SK-MEL-5 (cell line): ENCODE measurements at places on chromosomes 1 and 21.

DNA sequence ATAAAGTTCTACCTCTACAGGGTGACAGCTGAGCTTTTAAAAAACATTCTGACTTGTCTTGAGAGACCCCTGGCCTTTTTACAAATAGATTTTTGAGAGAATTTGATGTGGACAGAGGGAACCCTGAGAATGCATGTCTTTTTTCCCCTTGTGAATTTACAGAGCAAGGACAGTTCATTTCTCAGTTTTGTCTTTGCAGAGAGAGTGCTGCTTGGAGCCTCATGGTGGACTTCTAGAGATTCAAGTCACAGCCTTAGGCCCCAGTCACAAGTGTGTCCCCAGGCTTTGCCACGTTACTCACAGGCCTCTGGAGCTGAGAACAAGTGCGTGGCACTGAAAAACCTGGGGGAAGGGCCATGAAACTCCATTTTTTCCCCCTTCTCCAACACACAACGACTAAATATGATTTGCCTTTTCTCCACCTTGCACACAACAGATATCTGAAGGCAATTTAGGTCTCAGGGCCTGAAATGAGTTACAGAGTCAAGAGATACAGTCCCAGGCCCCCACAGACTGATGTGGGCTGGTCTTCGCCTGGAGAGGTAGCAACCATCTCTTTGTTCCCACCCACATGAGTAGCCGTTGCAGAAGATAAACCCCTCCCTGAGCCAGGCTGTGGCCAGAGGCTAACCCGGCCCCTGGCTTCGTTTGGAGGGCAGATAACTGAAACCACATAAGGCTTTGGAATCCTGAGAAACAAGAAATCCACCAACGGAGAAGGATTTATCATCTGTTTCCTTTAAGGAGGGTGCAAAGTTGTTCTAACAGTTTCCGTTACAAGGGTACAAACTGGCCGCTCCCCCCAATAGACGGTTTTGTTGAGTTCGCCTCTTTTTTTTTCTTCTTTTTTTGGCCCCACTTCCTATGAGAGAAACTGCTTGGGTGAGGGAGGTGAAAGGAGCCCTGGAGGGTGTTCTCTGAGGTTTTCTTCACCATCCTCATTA is 1.0 kb upstream of the PIGV start:
- DNase-seq, result peak; percentile 38

GRCh38 chr1:23913212-23913880 is at the start of gene CNR2:
CNR2 (minus strand) TSS chr1:23913362; CDS start chr1:23875617, 37,745 bp downstream.
- DNase-seq, result no peak

DNA sequence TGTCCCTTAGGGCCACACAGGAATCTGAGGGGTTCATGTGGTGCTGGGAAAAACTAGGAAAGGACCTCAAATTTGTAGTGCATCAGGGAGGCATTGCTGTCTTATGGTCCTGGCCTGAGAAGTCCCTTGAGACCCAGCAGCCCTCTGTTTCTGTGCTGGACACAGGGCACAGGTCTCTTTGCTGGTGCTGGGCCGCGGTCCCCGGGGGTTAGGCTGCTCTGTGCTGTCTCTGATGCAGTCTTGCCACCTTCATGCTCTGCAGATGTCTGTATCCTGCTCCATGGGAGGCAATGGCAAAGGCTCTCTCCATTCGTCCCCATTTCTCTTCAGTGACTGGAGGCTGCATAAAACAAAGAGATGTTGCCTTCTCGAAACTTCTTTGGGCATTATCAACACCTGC is 13.0 kb downstream of the EDARADD start:
- DNase-seq, result no peak

DNA sequence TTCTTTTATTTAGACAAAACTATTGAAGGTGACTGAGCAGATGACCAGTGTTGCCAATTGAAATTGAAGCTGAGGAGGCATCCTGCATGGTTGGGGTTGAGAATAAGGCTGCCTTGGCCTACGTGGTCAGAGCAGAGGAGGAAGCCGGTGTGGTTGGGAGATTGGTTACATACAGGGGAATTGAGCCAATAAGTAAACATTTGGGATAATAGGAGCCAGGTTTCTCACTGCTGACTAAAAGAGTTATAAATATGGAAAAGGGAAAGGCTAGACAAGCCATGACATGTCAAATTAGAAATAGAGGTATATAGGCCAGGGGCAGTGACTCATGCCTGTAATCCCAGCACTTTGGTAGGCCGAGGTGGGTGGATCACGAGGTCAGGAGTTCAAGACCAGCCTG is 15.8 kb downstream of the SNX7 start:
- no peak for DNase-seq

GRCh38 chr1:66678146-66678545 is 74.1 kb upstream of the DYNLT5 start:
- DNase-seq, result no peak

GRCh38 chr1:190476321-190476720 is 1.3 kb downstream of the BRINP3 start:
- DNase-seq, result no peak

GRCh38 chr1:218415726-218416125 is 70.6 kb downstream of the TGFB2 start:
- DNase-seq, result no peak

GRCh38 chr1:17211377-17211776 is 6.4 kb downstream of the PADI1 start:
- no peak for DNase-seq

DNA sequence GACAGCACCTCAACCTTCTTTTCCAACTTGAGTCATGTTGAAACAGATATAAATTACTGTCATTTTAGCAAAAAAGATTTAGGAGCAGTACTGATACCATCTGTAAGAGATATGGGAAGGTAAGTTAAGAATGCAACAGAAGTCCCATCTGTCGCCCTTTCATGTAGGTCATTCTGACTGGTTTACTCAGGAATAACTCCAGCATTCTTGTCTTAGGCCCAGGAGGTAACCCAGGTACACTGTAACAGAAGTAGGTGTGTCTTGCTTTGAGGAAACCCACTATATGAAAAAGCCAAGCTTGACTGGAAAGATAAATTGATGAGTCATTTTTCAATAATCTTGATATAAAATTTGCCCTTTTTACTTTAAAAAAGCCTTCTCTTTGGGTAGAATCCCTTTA is 35.4 kb downstream of the PGM1 start:
- DNase-seq, result no peak

- DNase-seq, result no peak
Measured at GRCh38 chr1:15249081-15249480, 2.1 kb downstream of the FHAD1 start.

DNA sequence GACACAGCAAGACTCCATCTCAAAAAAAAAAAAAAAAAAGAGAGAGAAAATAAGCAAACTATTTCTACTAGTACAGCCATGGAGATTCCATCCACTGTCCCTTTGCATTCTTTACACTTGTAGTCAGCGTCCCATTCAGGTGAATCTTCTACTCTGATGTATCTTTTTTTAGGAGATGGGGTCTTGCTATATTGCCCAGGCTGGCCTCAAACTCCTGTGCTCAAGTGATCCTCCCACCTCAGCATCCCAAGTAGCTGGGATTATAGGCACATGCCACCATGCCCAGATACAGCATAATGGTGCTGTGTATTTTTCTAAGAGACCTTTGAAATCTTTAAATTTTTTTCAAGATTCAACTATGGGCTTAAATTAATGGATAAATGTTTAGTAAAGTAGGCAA is 8.1 kb upstream of the CENPL start:
- DNase-seq, result no peak

GRCh38 chr1:48216313-48216712 is 6.2 kb upstream of the SLC5A9 start:
- peak; percentile 95 for DNase-seq

DNA sequence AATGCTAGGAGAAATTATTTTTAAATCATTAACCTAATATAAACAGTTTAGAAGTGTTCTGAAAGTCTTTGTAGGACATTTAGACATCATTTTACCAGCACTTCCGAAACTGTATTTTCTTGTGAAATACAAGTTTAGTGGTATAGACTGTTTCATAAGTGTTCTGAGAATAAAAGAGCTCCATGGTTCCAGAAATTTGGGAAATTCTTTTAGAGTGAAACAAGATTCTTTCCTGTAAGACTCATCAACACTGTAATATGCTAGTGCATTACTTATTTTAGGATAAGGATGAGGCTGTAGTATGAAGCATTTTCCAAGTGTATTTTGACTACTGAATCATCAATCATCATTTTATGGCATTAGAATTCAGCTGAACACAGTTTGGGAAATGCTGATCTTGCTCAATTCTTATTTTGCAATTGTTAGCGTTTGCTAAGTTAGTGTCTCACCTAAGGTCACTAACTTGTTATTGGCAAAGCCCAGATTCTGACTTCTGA is 73.4 kb downstream of the CEP350 start:
- no peak for DNase-seq

- DNase-seq, result no peak
Measured at GRCh38 chr1:13478692-13479091, 35.1 kb downstream of the LRRC38 start.

GRCh38 chr1:8017495-8018197 is 8.5 kb downstream of the ERRFI1 start:
- DNase-seq, result peak; percentile 91

GRCh38 chr1:117308311-117308916 is 58.8 kb upstream of the MAN1A2 start:
- no peak for DNase-seq

DNA sequence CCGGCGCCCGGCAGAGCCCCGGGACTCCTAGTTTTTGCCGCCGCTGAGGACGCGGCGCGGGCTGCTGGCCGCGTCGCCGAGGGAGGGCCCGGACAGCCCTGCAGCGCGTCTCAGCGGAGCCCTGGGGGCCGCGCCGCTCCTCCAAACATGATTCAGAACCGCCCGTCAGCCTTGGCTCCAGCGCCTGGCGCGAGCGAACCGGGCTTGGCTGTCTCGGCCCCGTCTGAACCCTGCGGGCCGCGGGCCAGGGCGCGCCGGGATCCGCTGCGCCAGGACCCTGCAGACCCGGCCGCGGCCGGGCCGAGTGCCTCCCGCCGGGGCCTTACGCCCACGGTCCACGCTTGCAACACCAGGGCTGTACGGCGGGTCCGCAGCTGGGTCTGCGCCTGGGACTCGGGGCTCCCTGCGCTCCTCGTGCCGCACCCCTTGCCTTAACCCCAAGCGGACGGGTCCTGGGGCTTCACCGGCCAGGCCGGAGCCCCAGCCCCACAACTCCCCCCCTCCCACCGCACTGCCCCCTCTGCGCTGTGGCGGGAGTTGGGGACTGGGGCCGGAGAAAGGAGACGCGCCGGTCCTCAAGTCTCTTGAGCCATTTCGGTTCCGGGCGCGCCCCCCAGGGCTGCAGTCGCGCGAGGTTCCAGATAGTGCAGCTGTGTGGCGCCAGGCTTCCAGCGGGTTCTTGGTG is 48.4 kb upstream of the CD34 start:
- DNase-seq, result no peak

- DNase-seq, result no peak
Measured at GRCh38 chr21:34009193-34009592, 64.2 kb upstream of the MRPS6 start.

- DNase-seq, result no peak
Measured at GRCh38 chr1:50422675-50422945, 633 bp downstream of the DMRTA2 start.

- DNase-seq, result no peak
Measured at GRCh38 chr21:46618738-46619379, 14.0 kb upstream of the S100B start.

DNA sequence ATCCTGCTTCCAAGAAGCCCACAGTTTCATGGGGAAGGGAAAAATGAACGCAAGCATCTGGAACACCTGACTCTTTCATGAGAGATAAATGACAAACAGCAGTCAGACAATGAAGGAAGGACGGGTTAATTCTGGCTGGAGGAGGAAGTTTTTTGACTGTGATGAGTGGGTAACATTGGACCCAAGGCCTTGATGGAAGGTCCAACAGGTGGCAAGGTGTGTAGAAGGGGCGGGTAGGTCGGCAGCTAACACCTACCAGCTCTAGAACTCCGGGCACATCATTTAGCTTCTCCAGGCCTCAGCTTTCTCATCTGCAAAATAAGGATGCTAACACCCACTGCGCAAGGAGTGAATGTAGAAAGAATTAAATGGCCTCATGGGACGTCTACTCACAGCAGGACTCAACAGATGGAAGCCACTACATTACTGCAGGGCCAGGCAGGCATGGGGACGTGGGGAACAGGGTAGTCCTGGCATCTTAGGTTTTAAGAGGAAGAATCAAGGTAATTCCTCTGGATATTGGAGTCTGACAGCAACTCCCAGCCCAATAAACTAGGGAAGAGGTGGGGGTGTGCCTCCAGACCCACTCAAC is 12.9 kb downstream of the GLIS1 start:
- no peak for DNase-seq
